ENCODE measurements at places on chromosomes 4 and X. TPM values are rescaled to one million over a fixed set of nuclear protein-coding genes. Genes with fewer than 3 reads are reported as not detected.

Gene ETDA
- not detected for total RNA-seq

Gene MAOB
- 0.19 TPM for total RNA-seq

Gene MYL5
- total RNA-seq = 11.6 TPM

Gene RHOH
- total RNA-seq = 0.19 TPM

Gene BRS3
- total RNA-seq = not detected

Gene ABCG2
- total RNA-seq = 17.9 TPM

Gene PPP3CA
- total RNA-seq = 22.8 TPM

Gene CT83
- not detected for total RNA-seq

Gene TEC
- 2.5 TPM for total RNA-seq

Gene IBSP
- not detected for total RNA-seq

Gene GIMD1
- not detected for total RNA-seq

Gene FGA
- total RNA-seq = 16.0 TPM

Gene METTL14
- 18.2 TPM for total RNA-seq

Gene SYTL5
- 0.34 TPM for total RNA-seq

Gene PPP1R2C
- total RNA-seq = not detected

Gene NLRP2B
- total RNA-seq = not detected

Gene SSX7
- total RNA-seq = not detected

Gene CFAP99
- not detected for total RNA-seq

Gene SMARCA5
- total RNA-seq = 22.5 TPM

Gene MAGEC3
- not detected for total RNA-seq
